AG04449 (cell line): ENCODE measurements at places on chromosomes 4 and X.
A peak's percentile ranks its signal among the peaks of the same experiment; 100 is the strongest.

DNA sequence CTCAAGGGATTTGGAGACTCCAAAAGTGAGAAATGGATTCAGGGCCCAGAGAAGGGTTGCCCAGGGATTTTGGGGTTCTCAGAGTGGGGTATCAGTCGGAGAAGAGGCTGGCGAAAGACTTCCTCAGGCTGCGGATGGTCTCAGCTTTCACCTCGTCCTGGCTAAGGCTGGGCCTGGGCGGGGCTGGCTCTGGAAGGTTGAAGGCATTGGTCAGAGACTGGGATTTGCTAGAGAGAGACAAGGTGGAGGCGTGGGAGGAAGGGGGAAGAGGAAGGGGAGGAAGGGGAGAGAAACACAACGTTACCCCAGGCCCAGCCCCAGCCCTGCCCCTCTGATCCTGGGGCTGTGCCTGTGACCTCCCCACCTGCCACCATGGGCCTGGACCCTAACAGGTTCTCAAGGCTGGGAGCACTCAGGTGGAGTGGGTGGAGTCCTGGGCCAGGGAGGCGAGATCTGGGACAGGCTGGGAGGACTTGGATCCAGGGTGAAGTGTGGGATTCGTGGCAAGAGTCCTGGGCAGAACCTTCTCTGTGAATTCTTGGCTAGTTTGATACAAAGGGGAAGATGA, 9.4 kb upstream of the TIMP1 start:
- DNase-seq: no peak

DNA sequence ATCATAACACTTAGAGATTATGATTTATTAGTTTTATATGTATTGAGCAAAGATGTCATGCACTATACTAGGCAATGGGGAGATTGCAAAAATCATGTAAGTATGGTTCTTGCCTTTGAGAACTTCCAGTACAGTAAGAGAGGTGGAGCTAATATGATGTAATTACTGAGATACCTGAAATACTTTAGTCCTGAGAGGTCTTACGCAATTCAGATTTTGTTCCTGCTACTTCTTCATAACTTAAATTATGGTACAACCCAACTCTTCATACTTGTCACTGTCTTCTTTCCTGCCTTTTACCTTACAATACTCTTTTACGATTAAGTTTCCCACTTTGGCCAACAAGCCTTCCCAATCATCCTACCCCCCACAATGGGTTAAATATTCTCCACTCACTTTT, 564.2 kb upstream of the PITX2 start:
- DNase-seq: no peak

- no peak for DNase-seq
These were observed 95.0 kb downstream of the ZNF827 start for GRCh38 chr4:145843639-145844038.

DNA sequence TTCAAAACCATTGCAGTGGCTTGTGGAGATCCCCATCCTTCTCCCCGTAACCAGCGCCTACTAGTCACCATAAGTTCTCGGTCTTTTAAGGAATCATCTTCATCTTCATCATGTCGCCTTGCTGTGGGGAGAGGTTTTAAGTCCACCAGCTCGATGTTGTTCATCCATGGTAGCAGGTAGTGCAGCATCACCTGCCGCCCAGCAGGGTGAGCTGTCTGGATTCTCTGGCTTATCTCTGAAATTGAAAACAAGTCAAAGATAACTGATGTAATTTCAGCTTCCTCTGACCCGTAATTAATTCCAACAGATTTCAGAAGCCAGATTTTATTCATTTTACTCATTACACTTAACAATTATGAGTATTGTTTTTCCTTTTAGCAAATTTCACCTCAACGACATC, 67.4 kb downstream of the ZAR1 start:
- no peak for DNase-seq

DNA sequence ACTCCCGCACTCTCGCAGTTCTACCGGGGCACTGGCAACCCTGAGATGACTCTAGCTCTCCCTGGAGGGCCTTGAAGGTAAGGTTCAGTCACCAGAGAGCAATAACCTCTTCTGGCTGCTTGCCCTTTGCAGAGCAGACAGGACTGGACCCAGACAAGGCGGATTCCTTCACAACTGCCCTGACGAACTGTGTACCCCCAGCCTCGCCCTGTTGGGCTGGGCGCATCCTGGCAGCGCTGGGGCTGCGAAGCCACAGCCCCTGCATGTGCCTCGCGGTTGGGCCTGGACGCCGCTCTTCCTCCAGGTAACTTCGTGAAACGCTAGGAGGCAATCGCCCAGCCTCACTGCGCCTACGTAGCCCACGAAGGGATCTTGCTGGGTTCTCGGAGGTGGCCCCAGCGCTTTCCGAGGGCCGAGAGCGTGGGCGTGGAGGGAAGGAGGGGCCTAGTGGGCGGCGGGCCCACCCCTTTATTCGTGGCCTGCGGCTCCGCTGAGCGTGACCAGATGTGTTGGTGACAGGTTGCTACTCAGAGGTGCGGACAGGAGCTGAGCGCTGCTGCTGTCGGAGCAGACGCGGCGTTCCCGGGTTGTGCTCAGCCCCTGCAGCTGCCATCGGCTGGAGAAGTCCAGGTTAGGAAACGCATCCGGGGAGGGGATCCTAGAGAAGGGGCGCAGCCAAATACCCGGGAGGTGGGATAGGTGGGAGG, 1.9 kb upstream of the MAMLD1 start:
- no peak for DNase-seq

DNA sequence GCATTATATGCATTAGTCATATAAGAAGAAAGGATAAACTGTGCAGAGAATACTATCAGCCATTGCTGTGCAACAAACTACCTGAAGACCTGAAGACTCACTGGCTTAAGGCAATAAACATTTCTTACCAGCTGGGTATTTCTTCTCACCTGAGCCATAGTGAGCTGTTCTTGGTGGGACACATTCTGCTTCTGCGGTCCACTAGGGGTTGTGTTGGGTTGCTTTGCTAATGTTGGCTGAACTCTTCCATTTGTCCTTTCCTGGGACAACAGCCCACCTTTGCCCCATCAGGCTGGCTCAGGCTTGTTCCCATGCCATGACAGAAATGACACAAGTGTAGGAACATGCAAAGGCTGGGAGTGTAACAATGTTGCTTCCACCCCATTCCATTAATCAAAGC, 388.6 kb downstream of the PCDH7 start:
- DNase-seq: no peak

- DNase-seq: no peak
These were observed 28.1 kb downstream of the SHISA3 start for GRCh38 chr4:42425146-42426065.

GRCh38 chr4:181569553-181569952, 673.6 kb upstream of the TENM3 start:
- DNase-seq: peak; percentile 12

GRCh38 chr4:110840221-110840654, 217.4 kb upstream of the PITX2 start:
- DNase-seq: no peak

- no peak for DNase-seq
These were observed 369.3 kb downstream of the FBXW7 start for GRCh38 chr4:152166567-152166966.

DNA sequence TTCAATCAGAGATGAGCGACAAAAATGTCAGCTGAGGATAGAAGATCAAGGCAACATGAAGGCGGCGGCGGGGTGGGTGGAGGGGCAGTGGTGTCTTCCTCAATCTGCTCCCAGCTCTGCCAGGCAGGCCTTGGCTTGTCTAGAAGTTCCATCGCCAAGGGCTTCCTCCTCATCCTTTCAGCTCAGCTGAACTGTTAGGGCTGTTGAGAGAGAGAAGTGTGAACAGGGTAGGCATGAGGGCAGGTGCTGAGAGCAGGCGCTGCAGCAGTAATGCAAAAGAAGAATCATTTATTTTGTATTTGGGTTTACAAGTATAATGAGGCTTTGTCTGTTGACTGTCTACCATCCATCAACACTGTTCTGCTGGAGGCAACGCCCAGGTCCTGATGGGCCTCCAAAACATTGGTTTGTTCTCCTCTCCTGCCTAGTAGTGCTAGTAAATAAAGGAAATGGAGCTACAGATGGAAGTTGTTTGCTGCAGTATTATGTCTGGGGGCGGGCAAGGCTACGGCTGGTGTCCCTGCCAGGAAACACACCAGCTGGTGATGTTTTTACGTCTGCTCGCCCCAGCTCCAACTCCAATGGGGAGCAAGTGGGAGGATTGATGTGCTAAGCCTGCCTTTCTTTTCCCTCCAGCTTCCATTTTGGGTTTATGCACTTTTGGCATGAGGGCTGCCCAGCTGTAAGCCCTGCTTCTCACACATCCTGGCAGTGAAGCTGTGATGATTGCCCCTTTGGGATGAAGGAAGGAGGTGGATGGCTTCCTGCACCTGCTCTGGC, 139.4 kb upstream of the BOD1L1 start:
- no peak for DNase-seq

DNA sequence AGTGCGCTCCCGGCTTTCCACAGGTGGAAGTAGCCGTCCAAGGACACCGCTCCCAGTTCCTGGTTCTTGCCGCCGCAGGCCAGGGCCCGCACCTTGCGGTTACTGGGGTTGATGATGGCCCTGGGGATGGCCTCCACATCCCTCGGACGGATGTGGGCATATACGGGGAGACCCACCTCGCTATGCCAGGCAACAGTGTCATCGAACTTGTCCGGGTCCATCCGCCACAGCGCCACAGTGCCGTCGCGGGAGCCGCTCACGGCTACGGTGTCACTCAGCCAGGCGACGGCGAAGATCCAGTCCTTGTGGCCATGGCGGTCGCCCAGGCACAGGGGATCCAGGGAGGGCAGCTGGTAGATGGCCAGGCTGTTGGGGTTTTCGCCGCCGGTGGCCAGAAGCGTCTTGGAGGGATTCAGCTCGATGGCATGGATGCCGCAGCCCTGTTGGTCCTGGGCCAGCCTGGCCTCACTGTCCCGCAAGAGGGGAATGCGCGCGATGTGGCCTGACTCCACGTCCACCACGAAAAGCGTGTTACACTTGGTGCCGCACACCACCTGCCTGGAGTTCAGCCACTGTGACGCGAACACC, 795 bp downstream of the DCAF12L1 start:
- DNase-seq: no peak

DNA sequence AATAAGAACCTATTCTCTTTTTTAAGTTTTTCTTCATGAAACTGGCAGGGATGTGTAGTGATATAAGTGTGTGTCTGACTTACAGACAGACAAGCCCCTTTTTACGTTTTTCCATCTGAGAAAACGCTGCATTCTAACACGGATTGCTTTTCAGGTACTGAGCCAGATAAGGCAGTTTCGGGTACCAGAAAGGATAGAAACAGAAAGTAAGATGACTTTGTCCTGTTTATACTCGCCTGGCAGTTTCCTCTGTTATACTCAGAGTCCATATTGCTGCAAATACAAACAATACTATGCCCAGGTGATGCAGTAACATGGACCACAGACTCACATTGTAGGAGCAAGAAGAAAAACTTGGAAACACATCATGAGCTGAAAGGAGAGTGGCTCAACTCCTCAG, 2320.6 kb upstream of the AGA start:
- no peak for DNase-seq

- DNase-seq: no peak
These were observed 12.7 kb upstream of the CD38 start for GRCh38 chr4:15765391-15765790.
